ENCODE measurements at places on chromosomes 16 and 17. TPM values are rescaled to one million over a fixed set of nuclear protein-coding genes. Genes with fewer than 3 reads are reported as not detected.

The FBXO39 gene
- not detected for polyA plus RNA-seq

The SCNN1B gene
- polyA plus RNA-seq, result not detected

The SCN4A gene
- polyA plus RNA-seq, result not detected

The OR4D1 gene
- polyA plus RNA-seq, result not detected

The SGSH gene
- polyA plus RNA-seq, result 69.8 TPM

The ASGR2 gene
- not detected for polyA plus RNA-seq
